ENCODE measurements at places on chromosomes 6 and 20.

DNA sequence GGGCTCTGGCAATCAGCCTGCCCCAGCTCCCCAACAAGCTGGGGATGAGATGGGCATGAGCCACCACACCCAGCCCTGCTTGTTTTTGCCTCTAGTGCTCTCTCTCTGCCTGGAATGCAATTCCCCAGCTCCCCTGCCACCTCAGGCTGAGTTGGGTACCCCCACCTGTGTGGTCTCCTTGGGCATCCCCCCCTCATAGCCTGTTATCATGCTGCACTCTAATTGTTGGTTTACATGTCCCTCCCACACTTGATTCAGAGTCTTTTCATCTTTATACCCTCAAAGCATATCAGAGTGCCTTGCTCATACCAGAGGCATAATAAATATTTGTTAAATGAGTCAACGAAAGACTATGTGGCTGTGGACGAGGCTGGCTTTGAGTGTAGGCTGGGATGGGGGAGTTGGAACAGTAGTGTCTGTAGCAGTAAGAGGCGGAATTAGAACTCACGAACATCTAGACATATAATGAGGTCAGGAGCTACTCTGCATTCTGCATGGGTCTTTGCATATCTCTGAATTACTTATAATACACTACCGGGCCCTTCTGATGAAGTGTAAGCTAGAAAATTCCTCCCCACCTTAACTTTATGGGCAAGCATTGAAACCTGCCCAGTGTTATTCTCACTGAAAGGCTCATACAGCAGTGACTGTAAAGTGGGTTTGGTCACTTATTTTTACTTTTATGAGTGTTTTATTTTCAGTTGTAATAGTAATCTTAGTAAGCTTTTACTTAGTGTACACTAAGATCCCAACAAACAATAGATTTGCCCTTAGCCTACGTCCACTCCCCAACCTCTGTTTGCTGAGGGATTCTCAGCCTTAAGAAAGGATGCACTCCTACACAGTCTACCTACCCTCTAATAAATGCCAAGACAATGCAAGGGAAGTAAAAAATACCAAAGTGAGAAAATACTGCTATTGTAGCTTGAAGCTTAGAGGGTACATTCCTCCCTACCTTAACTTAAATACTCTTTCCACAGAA lies 58.7 kb downstream of the EDN1 start:
- DNase-seq = peak; percentile 60

- no peak for DNase-seq
Measured at GRCh38 chr6:168495636-168496035, 54.7 kb downstream of the SMOC2 start.

DNA sequence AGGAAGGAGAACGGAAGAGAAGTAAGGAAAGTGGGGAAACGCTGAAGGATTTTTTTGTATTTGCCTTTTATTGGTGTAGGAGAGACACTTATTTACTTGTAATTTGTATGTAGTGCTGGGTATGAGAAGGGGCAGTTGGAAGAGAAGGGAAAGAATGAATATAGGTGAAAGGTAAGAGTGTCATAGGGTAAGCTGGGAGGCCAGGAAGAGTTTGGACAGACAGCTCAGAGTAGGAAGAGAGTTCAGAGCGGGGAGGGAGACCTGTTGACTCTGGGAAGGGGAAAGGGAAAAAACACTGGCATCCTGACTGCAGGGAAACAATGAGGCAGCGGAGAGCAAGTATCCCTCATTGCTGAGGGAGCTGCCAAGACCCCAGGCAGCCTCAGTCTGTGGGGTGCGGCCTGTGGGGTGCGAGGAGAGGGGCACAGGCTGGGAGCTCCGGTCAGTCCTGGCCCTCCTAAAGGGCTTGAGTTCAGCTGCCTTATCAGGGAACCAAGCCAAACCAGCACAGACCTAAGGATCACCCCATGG lies 3.1 kb downstream of the TRAF3IP2 start:
- DNase-seq = no peak

DNA sequence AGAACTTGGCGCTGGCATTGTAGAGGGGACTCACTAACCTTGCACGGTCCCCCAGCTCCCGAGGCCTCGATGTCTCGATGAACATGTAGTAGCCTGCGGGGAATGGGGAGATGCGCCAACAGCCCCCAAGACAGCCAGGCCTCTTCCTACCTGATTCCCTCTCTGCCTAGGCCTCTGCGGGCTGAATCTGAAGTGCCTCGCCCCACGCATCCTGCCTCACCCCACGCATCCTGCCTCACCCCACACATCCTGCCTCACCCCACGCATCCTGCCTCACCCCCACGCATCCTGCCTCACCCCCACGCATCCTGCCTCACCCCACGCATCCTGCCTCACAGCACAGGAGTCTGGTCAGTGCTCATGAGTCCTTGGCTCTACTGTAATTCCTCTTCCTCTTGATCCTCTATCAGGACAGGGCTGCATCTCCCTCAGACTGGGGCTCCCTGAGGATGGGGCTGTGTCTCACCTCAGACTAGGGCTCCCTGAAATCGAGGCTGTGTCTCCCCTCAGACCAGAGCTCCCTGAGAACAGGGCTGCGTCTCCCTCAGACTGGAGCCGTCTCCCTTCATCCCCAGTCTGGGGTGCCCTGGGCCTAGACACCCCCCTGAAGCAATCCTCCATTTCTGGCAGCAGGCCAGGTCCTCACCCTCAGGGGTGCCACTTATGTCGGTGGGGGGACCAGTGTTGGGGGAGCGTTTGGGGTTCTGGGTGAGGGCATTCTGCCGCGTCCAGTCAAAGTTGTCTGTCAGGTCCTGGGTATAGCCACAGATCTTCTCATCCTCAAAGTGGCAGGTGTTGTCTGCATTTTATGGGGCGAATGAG lies 53.6 kb downstream of the MDGA1 start:
- no peak for DNase-seq

DNA sequence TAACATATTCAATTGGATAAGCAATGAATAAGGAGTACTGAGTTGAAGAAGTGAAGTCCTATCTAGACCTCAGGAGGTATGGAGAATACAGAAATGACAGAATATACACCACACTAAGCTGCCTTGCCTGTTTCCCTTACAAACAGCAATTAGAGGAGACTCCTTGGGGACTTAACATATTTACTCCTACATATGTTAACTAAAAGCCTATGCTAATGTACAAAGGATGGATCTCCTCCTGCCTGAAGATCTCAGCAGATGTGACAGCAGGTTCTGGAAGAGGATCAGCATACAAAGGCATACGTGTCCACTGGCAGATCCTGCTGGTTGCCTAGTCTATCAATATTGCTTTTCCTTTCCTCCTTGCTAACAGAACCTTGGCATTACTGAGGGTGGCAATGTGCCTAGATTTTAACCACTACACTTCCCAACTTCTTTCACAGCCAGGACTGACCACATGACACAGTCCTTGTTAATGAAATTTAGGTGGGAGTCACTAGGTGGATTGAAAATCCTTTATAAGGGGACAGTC lies 29.6 kb downstream of the PRKN start:
- DNase-seq = no peak

DNA sequence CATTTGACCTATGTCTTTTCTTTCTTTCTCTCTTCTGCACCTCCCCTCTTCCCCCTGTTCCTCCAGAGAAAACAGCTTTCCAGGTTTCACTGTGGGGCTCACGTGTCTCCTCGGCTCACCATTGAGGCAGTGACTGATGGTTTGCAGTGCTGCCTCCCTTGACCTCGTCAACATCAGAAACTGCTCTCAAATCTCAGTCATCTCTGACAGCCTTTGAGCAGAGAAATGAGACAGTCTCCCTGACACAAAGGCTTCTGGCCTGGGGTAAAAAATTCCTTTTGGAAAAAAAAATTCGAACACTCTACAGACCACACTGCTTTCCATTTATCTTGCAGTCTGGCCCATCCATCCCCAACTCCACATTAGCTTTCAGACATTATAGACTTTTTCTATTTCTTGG lies 450.0 kb downstream of the TFAP2B start:
- no peak for DNase-seq

DNA sequence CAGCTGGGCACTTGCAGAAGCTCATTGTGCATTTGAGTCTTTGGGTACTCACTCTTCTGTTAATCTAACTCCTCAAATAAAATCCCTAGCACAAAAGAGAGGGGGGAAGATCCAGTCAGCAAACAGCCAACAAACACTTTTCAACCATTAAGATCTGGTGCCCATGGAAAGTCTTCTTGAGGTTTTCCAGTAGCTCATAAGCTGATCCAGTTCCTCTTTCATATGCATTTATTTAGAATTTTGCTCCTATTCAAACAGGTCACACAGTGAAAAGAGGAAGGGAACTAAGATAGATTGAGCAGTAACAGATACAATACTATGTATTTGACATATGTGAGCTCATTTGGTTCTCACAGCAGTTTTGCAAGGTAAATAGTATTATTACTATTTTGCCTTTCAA lies 38.6 kb downstream of the HLA-DPB1 start:
- DNase-seq = no peak

DNA sequence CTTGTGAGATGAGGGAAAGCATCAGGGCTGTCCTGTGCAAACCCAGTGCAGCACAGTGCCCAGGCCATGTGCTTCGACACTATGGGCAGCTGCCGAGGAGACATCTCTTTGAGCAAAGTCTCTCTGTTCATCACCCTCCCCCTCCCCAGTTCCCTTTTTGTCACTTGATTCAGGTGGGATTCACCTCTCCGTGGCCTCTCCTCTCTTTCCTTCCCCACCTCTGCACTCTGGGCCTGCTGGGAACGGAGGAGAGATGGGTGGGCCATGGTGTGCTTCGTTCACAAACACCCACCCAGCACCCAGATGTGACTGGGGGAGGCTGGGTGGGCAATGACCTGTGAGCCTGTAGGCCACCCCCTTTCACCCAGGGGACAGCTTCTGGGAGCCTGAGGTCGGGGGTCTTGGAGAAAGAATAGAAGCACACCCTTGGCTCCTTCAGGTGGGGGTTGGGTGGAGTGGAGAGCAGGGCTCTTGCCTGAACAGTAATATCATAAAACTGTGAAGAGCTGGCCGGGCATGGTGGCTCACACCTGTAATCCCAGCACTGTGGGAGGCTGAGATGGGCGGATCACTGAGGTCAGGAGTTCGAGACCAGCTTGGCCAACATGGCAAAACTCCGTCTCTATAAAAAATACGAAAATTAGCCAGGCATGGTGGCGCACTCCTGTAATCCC lies 33.5 kb upstream of the DLGAP4 start:
- DNase-seq = no peak

- DNase-seq = no peak
Measured at GRCh38 chr6:84417260-84417659, 189.8 kb upstream of the CEP162 start.
